ENCODE measurements at places on chromosomes 16 and 17. TPM values are rescaled to one million over a fixed set of nuclear protein-coding genes. Genes with fewer than 3 reads are reported as not detected.

Gene BIRC5
- 11.5 TPM for total RNA-seq

- DNase-seq = no peak
Measured at GRCh38 chr16:85515319-85515745, 97.8 kb upstream of the GSE1 start.

GRCh38 chr17:75950421-75950820, 9.6 kb upstream of the FBF1 start:
- DNase-seq = no peak

Gene TMC5
- total RNA-seq = under 0.01 TPM

DNA sequence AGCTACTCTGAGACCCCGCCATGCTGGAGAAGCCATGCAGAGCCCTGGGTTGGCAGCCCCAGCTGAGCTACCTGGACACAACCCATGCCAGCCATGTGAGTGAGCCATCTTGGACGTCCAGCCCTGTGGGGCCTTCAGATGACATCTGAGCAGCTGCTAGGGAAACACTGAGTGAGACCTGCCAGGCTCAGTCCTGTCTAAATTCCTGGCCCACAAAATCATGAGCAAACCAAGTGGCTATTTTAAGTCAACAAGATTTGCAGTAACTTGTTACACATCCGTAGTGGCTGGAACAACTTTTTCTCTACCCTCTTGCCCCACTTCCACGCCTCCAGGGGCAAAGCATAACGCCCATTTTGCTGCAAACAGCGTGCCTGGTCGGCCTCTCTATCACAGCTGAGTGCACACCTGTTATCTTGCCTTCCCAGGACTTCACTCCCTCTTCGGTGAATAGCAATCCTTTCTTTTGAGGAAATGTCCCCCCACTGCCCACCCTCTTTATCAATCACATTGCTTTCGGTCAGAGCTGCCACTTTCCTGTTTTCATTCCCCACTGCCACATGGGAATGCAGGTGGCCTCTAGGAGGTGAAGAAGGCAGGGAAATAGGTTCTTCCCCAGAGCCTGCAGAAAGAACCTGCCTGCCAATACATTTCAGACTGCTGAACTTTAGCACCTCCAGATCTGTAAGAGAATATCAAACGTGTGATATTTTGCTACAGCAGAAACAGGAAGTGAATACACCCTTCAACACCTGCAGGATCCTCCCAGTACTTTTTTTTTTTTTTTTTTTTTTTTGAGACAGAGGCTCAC, 7.4 kb upstream of the SCIMP start:
- no peak for DNase-seq

- DNase-seq = peak; percentile 81
Measured at GRCh38 chr16:2785101-2785991, 2.0 kb downstream of the PRSS33 start.

GRCh38 chr17:37698132-37698910, 46.5 kb downstream of the HNF1B start:
- DNase-seq = peak; percentile 64

Gene APOBR
- total RNA-seq = under 0.01 TPM

Data from osteoblast (primary cell).